ENCODE measurements at places on chromosomes 7 and 10.

DNA sequence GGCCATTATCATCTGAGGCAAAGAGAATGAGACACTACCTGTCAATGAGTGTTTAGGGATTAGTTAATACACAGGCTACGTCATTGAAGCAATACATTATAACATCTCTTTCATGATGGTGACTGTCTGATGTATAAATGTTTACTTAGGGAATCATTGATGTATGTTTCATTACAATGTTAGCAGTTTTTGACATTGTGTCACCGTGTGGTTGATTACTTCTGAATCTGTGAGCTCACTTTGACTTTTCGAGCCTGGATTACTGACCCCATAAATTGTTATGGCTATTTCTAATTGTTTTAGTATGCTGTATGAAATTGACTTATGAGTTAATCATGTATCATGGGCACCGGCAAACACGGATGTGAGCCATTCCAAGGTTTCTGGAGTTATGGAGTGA, 494.0 kb downstream of the MAGI2 start:
- DNase-seq: no peak

- DNase-seq: no peak
Observed at GRCh38 chr7:133805426-133805825, 321.7 kb upstream of the LRGUK start.

DNA sequence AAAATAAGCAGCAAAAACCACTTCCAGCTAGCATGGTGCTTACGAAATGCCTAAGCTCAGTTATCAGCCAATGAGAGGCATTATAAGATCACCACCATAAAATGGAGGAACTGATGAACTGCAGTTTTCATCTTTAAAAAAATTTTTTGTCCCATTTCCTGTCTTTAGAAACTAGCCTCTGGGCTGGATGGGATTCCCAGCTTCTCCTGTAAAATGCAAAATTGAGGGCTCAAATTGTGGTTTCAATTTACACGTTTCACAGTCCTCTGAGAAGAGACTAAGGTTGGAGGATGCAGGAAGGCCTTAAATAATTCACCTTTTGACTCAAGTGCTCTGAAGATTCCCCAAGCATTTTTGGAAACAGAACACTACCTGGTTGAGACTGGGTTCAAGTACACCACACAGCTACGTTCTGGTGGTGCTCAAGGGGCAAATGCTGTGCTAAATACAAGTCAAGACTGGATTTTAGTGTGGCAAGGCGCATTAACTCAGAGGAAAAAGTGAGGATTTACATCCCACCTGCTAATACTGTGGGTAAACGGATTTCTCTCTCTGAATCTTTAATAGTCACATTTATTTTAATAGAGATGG, 951 bp downstream of the ZNF25 start:
- DNase-seq: no peak

DNA sequence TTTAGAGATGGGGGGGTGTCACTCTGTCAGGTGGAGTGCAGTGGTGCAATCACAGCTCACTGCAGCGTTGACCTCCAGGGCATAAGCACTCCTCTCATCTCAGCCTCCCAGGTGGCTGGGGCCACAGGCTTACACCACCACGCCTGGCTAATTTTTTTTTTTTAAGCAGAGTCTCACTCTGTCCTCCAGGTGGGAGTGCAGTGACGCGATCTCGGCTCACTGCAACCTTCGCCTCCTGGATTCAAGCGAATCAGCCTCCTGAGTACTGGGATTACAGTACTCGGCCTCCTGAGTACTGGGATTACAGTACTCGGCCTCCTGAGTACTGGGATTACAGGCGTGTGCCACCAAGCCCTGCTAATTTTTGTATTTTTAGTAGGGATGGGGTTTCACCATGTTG, 23.6 kb upstream of the PPIA start:
- no peak for DNase-seq

GRCh38 chr7:132757783-132758182, 181.5 kb upstream of the PLXNA4 start:
- DNase-seq: no peak

GRCh38 chr7:33781796-33782195, 123.5 kb upstream of the BMPER start:
- DNase-seq: no peak

DNA sequence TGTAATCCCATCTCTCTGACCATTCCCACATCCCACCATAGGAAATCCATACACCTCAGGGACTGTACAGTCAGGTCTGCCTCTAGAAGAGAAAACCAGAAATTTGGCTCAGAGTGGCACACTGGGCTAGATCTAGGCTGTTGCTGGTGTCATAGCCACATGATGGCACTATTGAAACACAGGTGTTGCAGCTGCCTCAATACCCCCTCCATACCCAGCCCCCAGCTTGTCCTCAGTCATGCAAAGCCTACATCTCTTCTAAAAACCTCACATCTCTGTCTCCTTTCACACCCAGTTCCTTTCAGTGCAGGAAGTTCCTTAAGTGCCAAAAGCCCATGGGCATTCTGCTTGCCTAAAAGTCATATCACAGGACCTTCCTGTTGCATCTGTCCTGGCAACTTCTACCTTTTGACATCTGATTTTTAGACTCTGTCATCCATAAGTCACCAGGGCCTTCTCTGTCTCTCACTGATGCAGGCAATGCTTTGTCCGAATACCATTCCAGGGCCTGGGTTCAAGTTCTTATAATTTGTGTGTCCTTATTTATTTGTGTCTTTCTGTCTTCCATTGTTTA, 27.0 kb upstream of the HIBADH start:
- DNase-seq: peak; percentile 35

- no peak for DNase-seq
Observed at GRCh38 chr7:4958477-4959301, at the start of gene MMD2. TSS of gene MMD2 (minus strand) at chr7:4959187. CDS start at chr7:4959017, 170 bp downstream.

DNA sequence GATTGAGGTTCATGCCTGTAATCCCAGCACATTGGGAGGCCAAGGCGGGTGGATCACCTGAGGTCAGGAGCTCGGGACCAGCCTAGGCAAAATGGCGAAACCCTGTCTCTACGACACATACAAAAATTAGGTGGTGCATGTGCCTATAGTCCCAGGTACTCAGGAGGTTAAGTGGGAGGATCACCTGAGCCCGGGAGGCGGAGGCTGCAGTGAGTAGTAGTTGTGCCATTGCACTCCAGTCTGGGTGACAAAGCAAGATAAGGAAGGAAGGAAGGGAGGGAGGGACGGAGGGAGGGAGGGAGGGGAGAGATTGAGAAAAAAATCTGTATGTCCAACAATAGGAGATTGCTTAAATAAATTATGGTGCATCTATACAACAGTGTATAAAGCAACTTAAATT, 13.2 kb downstream of the TLL2 start:
- no peak for DNase-seq

GRCh38 chr10:90723416-90724068, 134.3 kb downstream of the HTR7 start:
- no peak for DNase-seq

GRCh38 chr10:24382045-24382444, 173.1 kb downstream of the KIAA1217 start:
- no peak for DNase-seq

DNA sequence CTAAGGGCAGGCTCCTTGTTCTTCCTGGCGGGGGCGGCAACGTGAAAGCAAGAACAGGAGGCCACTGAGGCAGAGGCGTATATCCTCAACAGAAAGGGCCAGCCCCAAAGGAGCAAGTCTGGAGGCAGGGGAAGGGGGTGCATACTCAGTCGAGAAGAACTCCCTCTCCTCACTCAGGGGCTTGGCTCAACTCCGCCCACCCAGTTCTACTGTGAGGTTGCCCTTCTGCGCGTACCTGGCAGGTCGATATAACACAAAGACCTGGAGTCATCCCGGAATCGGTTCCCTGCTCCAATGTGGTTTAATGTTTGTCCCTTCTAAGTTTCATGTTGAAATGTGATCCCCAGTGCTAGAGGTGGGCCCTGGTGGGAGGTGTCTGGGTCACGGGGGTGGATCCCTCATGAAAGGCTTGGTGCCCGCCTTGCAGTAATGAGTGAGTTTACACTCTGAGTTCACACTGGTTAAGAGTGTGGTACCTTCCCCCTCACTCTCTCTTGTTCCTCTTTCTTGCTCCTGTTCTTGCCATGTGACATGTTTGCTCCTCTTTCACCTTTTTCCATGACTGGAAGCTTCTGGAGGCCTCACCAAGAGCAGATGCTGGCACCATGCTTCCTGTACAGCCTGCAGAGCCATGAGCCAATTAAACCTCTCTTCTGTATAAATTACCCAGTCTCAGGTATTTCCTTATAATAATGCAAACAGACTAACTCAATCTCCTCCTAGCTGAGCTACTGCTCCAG, 32.6 kb downstream of the GSDME start:
- no peak for DNase-seq

GRCh38 chr7:93115796-93116195, 2.0 kb downstream of the SAMD9 start:
- no peak for DNase-seq

GRCh38 chr7:29359482-29360093, 165.0 kb downstream of the CHN2 start:
- no peak for DNase-seq

DNA sequence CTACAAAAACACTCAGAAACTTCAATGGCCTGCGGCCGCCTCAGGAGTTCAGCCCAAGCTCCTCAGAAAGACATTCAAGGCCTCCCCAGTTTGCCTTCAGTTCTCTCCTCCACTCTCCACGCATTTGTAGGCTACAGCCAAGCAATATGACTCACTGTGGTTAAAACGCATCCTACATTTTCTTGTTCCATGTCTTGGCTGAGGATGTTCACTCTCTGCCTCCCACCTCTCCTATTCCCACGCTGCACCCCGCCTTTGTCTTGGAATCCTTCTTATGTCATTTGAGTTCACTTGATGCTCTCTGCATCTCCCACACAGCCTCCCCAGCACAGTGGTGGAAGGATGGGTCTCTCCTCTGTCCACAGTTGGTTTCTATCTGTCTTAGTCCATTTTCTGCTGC, 184.8 kb downstream of the NPSR1 start:
- DNase-seq: no peak

GRCh38 chr10:110527731-110528171, 30.0 kb downstream of the DUSP5 start:
- DNase-seq: no peak
